Naive thymus-derived CD4-positive, alpha-beta T cell (primary cell): ENCODE measurements at places on chromosomes 11 and 22. TPM values are rescaled to one million over a fixed set of nuclear protein-coding genes. Genes with fewer than 3 reads are reported as not detected.

The NCF4 gene
- 1.4 TPM for polyA plus RNA-seq

The FXYD6 gene
- not detected for polyA plus RNA-seq

The PKNOX2 gene
- not detected for polyA plus RNA-seq

The IGSF9B gene
- polyA plus RNA-seq, result 2.3 TPM

The POU2F3 gene
- polyA plus RNA-seq, result not detected

The RFPL3 gene
- polyA plus RNA-seq, result not detected

The PRCP gene
- 28.3 TPM for polyA plus RNA-seq
